ENCODE measurements at places on chromosomes 1 and 21.

GRCh38 chr1:14267991-14268390 lies 330.5 kb upstream of the KAZN start:
- DNase-seq: no peak

DNA sequence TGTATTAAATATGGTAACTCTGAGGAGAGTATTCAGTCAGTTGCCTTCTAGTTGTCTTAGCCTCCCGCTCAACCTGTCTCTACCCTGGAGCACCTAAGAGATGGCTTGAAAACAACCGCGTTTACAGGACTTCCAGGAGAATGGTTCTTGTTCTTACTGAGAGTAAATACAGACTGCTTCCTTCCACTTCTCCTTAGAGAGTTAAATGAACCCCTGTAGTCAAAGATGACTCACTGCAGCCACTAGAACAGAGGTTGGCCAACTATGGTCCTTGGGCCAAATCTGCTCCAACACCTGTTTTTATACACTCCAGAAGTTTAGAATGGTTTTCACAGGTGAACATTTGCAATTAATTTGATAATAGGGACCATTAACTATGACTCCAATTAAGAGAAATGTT lies 60.1 kb upstream of the ASB17 start:
- DNase-seq: no peak

DNA sequence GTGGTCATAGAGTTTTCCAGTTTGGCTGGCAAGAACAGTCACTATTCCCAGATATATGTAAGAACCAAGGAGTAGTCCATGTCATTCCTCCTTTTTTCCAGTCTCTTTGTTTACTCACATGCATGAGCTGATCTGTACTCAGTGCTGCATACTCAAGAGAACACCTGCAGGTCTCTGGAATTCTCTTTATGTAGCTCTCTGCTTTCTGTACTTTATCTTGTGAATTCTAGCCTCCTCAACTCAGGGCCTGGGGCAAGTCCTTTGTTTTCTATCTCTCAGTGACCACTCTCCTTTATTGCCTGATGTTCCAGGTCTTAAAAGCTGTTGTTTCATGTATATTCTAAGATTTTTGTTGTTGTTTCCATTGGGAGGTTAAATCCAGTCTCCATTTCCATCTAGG lies 478.9 kb downstream of the DPYD start:
- DNase-seq: no peak

DNA sequence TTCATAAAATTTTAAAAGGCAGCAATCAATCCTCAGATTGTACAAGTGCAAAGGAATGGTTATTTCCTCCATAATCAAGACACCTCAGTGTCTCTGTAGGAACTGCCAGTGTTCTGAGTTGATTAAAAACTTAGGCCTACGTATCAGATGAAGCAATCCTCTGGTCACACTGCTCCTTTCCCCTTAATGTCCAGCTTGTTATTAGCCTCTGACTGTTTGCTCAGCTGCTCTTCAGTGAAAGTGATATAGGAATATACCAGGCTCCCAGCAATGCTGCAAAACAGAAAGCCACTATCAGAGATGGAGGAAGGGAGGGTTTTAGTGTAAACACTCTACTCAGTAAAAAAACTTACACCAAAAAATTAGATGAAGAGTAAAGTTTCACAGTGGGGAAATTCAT lies 49.8 kb downstream of the SLC35D1 start:
- DNase-seq: no peak

DNA sequence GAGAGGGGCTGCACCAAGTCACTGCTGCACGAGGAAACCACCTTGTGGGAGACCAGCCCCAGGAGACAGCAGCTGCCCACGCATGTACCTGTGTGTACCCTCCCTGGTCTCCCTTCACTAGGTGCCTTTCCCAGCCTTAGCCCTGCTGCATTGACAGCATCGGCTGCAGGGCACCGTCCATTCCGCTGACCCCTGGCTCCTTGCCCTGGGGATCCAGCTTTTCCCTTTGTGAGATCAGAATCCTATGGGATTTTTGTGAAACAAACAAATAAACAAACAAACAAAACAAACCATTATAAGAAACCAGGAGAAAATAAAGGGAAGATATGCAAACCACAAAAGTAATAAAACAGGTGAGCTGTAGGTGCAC lies 2.1 kb downstream of the STUM start:
- no peak for DNase-seq

DNA sequence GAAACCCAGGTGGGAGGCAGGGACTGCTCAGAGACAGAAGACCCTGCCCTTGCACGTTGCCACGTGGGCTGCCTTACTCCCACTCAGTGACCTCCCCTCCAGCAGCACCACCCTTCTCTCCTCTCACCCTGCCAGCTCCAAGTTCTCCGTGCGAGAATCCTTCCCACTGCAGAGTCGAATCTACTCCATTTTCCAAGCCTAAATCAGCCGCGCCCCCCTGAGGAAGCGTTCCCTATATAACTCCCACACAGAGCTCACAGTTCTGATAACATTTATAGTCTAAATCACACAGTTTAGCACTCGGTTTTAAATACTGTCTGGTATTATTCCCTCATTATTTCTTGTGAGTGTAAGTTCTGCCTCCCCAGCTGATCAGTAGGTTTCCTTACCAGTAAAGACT lies 7.7 kb downstream of the LRRN2 start:
- no peak for DNase-seq

- DNase-seq: no peak
Measured at GRCh38 chr1:231065510-231066241, 25.6 kb upstream of the FAM89A start.

DNA sequence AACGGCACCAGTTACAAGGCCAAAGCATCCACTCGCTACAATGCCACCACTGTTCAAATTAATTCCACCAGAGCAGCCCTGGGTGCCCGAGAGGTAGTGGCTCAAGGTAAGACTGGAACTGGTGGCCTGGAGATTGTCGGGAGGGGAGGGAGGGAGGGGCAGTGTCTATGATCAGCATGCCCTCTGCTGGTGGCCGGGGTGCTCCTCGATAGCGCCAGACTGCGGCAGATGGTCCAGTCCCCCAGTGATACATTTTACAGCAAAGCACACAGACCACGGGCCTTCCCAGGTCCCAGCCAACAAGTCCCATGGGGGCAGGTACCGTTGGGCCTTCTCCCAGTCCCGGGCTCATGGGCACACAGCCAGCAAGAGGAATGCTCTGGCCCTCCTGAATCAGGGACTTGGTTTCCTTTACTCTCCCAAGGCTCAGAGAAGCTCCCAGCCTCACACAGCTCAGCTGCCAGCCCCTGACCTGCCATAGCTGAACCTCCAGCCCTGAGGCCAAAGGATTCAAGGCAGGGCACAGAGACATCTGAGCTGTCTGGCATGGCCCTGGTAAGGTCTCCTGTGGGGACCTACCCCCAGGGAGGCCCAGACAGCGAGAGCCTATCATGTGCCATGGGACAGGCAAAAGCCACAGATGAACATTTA lies 15.3 kb downstream of the ACOT7 start:
- DNase-seq: no peak

- no peak for DNase-seq
Measured at GRCh38 chr21:43188592-43189210, 19.9 kb downstream of the CRYAA start.

DNA sequence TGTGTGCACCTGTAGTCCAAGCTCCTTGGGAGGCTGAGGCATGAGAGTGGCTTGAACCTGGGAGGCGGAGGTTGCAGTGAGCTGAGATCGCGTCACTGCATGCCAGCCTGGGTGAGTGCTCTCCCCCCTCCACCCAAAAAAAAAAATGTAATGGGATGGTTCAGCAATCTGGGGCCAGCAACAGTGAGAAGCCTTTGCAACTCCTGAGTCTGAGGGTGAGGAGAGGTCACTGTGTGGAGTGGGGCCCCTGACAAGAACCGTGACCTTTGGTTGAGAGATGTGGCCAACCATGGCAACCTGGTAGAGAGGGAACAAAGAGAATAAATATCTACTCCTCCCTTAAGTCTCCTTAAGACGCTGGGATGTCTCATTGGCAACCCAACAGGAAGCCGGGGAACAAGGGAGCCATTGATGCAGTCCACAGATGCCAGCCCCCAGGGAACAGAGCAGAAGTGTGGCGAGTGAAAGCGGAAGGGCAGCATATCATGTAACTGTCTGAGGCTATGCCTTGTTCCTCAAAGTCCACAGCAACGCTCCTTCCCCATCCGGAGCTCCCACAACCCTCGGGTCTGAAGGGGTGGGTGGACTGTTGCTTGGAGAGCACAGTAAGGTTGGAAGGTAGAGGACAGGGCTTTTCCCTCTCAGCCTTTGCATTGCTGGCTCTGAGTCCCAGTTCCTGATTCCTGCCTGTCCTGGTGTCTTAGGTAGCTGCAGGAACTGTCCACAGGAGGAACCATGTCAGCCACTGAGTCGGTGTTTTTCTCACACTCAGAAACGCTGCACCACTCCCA lies 8.3 kb downstream of the TRNP1 start:
- DNase-seq: no peak

DNA sequence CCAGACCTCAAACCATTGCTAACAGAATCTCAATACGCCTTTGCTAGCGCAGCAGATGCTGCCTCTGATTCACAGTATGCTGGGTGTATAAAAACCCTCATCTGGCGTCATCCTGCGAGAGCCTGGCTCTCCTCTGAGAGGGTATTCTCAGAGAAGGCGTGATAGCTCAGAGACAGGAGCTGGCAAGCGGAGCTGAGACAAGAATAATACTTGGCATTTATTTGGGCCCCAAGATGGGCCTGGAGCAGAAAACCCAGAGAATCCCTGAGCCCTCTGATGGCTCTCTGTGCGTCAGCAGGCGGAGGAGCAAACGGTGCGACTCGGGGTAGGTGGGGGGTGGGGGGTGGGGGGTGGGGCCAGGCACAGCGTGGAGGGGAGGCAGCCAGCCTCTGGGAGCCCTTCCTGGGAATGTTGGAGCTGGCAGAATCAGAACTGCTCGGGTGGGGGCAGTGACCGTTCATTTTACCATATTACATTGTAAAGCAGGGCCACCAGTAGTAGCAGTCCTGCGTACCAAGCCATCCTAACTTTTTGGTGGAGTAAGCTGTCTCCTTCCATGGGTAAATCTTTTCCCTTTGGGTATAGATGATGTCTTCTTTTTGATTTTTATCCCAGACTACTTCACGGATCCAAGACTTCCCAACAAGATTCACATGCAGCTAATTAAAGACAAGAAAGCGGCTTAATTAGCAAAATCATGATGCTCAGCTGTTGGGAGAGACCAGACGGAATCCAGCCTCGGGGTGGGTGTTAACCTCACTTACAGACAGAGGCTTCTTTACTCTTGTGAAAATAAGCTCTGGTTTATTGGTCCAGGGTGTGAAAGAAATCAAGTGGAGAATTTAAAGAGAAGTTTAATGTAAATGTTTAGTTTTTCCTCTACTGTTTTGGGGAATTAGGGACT lies 7.1 kb downstream of the RIIAD1 start:
- DNase-seq: peak; percentile 30

DNA sequence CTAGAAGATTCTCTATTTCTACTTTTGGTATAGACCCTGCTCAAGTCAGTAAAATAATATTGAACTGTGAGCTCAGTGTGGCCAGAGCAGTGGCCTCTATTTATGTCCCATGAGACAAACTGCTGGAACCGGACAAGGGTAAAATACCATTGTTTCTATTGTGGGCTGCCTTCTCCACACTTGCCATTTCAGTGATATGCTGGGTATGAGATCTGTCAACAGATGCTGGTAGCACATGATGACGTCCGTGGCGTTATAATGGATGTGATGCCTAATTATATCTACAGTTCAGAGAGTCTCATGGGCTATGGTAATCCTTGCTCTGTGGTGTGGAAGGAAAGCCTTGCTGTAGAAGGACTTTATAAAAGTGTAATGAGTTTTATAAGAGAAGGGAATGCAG lies 2.4 kb downstream of the ACTN2 start:
- no peak for DNase-seq

DNA sequence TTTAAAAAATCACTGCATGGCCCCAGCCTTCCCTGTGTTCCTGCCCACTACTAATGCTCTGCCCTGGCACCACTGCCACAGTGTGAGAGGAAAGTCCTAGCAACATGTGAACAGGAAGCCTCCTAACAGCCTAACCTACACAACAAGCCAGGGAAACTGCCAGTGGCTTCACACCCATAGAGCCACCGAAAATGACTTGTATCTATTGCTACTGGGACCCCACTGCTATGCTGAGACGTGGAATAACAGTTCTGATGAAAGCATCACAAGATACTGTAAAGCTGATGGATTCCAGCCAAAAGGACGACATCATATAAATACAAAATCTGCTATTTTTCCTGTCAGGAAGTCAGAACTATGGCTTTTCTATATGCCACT lies 74.9 kb downstream of the JAK1 start:
- DNase-seq: no peak

DNA sequence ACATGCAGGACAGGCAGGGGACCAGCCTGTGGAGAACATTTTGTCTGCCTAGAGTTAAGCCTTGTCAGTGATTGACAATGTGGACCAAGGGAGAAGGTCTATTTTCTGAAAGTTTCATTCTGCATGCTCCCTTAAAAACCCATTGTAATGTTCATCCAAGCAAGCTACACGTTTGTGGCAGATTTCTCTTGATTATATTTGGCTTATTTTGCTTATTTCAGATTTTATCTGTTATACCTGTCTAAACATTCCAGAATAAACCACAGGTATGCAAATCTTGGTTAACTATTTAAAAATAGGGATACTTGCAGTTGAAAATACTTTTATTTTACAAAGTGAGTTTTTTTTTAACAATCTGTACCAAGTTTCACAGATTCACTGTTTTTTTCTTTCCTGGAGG lies 78.2 kb upstream of the F3 start:
- DNase-seq: no peak

GRCh38 chr1:111754984-111755330 lies 744 bp upstream of the DDX20 start:
- no peak for DNase-seq

DNA sequence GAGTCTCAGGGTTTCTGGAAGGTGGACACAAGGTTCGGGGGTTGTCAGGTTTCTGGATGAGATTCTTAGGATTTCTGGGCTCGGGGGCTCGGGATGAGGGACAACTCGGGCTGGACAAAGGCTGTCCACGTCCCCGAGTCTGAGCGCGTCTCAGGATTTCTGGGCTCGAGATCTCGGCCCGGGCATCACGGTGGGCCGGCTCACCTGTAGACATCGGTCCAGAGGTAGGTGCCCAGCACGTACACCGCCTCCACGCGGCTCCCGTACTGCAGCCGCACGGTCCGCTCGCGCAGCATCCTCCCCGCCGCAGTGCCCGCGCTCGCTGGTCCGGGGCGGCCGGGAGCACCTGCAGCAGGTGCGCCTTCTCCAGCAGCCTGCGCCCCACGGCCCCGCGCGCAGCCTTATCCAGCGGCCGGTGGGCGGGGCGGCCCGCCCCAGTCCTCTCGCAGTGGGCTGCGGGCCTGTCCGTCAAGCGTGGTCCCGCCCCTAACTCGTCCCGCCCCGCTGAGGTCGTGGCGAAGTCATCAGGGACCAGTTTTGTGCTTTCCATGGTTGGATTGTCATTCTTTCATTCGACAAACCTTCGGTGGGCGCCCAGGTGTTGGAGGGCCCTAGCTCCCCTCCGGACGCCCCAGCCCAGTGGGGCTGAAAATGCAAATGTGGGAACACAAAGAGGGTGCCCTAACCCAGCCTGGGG lies at the start of gene PADI2:
Gene PADI2, minus strand, starts transcription at position 376 of the 697 bp plus-strand sequence. Its CDS starts 80 bp downstream, at position 296.
- no peak for DNase-seq

DNA sequence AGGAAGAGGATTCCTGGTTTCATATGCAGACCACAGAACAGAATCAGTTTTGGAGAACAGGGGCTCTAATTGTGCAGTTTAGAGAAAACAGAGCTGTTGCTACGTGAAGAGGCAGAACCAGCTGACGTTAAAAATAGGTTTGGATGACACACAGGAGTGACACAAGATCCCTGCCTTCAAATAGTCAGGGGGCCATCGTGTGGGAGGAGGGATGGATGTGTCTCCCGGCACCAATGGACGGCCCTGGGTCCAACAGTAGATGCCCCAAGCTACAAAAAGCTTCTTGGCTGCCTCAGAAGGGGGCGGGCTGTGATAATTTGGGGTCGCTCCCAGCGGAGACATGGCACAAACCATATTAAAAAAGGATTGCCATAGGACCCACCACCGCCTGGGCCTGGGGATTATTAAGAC lies 87.8 kb downstream of the MRPL37 start:
- DNase-seq: no peak

Measured in fibroblast of skin of left quadriceps (primary cell).